Cardiac atrium fibroblast (primary cell): ENCODE measurements at places on chromosomes 4 and X. TPM values are rescaled to one million over a fixed set of nuclear protein-coding genes. Genes with fewer than 3 reads are reported as not detected.

Gene C4orf51
- not detected in 2 replicates for total RNA-seq

Gene GLRA3
- not detected in 2 replicates for total RNA-seq

Gene TEX11
- total RNA-seq, result not detected in 2 replicates

Gene ETNPPL
- total RNA-seq, result not detected in 2 replicates

Gene LRPAP1
- 154 and 246 TPM in 2 replicates for total RNA-seq

Gene RAB9B
- 0.36 and 2.4 TPM in 2 replicates for total RNA-seq
